ENCODE measurements at places on chromosomes 4 and X. TPM values are rescaled to one million over a fixed set of nuclear protein-coding genes. Genes with fewer than 3 reads are reported as not detected.

The ADAMTS3 gene
- 2.3 TPM for total RNA-seq

The BTK gene
- not detected for total RNA-seq

The SLC26A1 gene
- not detected for total RNA-seq

The TFDP3 gene
- total RNA-seq, result not detected

The IRS4 gene
- not detected for total RNA-seq
